Renal cortex interstitium (tissue), 15 donors: ENCODE measurements at places on chromosomes 1 and 21. TPM values are rescaled to one million over a fixed set of nuclear protein-coding genes. Genes with fewer than 3 reads are reported as not detected.

DNA sequence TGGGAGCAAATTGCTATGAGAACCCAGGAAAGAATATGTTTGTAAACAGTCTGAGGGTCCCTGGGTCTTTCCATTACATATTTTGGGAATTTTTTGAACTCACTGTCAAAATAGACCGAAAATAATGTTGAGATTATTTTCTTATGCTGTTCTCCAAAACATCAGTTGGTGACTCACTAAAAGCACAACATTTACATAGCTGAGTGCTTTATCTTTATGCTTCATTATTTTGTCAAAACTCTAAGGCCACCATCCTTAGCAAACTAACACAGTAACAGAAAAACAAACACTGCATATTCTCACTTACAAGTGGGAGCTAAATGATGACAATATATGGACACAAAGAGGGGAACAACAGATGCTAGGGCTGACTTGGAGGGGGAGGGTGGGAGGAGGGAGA is 459.3 kb downstream of the ADGRL2 start:
- no peak for DNase-seq

GRCh38 chr1:18464665-18465050 is 16.1 kb upstream of the KLHDC7A start:
- no peak for DNase-seq

DNA sequence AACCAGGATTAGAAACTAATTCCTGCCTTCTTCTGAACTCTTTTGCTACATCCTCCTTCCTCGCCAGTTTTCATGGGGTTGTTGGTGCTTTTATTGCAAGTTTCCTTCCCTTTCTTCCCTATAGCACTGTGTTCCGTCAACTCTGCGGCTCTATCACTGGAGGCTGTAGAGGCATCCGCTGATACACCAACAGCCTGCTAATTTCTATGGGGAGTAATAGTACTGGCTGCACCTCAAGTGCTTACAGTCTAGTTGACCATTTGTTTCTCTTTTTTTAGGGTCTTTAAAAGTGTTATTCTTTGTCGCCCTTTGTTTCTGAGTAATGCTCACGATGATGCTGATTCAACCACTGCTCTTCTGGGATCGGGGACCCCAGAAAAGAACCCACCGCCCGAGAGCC is 746 bp downstream of the MIS18A start:
- no peak for DNase-seq

- DNase-seq = no peak
Observed at GRCh38 chr1:115879977-115880376, 39.1 kb upstream of the NHLH2 start.

DNA sequence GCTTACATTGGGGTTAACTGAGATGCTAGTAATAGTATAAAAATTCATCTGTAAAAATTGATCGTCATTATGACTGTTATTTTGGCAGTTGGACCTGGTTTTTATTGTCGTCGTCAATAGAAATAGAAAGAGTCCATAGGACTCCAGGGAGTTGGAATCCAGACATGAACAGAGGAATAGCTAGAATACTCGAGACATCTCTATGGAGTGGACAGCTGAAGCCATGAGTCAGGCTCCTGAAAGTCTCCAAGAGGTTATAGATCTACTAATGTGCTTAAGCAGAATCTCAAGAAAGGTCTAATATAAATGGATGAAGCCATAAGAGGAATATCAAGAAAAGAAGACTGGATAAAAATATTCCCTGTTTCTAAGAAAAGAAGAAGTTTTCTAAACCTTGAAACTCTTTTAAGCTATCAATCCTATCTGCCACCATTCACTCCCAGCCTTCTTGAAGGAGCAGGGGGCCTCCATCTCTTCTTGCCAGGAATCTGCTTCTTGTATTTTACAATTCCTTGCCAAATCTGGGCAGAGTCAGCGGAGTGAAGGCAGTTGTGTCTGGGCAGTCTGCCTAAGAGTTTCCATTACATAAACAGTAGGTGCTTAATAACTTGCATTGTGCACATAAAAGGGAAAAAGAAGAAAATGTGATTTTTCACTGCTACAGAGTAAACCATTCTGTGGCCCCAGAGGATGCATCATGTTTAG is 163.3 kb downstream of the ST6GALNAC5 start:
- no peak for DNase-seq

DNA sequence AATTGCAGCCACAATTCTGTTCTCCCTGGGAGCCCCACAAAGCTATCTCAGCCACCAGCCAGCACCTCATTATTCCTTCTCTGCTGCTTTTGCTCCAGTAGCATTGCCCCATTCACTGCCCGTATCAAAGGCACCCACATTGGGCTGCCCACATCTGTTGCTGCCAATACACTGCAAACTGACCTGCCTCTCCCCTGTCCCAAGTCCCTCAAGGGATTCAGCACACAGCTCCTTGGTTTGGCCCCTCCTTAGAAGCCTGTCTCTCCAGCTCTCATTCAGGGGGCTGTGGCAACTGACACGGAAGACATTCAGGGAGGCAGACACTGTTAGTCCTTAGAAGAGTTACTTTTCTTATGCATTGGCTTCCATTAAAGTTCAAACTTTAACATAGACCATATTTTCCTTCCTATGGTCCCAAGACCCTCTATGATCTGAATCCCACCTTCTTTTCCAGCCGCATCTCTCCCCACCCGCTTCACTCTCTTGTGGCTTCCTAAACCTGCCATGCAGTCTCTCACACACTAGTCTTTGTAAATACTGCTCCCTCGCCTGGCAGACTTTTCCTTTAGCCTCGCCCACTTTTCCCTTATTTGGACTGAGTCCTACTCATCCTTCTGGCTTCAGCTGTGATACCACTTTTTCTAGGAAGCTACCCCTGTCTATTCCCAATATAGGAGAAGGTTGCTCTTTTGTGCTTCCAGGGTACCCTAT is 19.3 kb upstream of the KLHDC8A start:
- DNase-seq = no peak

DNA sequence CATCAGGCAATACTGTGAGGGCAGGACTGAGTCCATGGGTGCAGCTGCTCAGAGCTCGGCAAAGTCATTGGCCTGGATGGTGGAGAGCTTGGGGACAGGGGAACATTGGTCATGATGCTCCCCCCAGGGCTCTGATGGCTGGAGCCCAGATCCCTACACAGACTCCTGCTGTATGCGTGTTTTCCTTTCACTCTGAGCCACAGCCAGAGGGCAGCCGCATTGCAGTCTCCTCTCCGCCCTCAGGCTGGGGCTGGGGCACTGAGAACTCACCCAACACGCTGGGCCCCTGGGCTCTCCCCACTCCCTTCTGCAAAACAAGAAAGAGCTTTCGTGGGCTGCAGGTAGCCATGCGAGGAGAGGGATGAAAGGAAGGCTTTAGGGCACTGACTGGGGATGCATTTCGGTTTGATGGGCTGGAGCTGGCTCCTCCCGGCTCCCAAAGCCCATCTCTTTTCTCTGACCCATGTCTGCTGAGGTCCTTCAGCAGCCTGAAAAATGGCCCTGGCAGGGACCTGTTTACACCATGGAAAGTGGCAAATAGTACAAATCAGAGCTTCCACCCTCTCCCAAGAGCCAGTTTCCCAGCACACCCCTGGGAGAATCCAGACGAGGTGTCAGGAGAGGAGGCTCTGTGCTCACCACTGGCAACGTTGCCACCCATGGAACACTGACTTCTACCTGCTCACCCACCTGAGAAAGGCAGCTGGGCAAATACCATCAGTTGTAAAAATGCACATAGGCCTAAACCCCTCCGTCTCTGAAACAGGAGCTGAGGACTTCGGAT is 43.8 kb downstream of the CAPN2 start:
- DNase-seq = no peak

DNA sequence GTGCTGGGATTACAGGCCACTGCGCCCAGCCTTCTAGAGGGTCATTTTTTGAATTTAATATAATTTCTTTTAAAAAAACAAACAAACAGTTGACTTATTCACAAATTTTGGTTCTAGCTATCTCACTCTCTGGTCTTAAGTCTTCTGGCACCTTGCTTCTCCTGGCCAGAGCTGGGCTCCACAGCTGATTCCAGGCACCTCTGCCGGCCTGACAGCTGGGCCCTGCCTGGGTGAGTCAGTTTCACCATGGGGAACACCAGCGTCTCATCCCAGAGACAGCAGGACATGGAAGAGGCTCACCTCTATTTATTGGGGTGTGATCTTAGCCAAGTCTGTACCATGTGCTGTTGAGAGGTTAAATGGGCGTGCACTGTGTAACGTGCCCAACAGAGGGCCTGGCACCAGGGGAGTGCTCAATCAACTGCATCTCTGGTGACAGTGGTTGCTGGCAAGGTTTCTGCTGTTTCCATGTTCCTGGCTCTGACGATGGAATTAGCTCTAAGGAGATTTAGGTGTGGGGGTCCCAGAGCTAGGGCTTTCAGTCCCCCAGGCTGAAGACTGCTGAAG is 956 bp downstream of the CPLANE2 start:
- no peak for DNase-seq

- DNase-seq = no peak
Observed at GRCh38 chr1:66764994-66765578, 12.8 kb downstream of the DYNLT5 start.

- DNase-seq = no peak
Observed at GRCh38 chr21:42725416-42725930, 72.1 kb downstream of the PDE9A start.

DNA sequence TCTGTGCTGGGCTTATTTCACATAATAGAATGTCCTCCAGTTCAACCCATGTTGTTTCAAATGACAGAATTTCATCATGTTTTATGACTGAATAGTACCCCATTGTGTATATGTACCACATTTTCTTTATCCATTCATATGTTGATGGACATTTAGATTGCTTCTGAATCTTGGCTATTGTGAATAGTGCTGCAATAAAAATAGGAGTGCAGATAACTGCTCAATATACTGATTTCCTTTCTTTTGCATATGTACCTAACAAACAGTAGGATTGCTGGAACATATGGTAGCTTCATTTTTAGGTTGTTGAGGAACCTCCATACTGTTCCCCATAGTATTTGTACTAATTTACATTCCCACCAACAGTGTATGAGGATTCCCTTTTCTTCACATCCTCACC is 491.1 kb downstream of the BRINP3 start:
- no peak for DNase-seq

DNA sequence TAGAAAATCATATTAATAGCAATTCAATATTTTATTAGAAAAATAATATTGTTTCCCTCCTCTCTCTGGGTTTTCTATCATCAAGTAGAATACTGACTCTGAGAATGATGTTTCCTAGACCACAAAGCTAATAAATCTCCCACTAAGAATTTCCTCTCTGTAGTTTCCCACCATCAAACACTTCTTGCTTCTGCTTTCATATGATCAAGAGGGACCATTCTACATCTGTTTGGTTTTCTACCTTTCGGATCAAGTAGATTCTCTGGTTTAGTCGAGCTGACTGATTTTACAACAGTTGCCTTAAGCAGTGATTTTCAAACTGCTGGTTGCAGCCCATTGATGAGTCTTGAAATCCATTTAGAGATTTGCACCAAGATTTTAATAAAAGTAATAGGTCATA is 240.2 kb upstream of the PTBP2 start:
- DNase-seq = no peak

DNA sequence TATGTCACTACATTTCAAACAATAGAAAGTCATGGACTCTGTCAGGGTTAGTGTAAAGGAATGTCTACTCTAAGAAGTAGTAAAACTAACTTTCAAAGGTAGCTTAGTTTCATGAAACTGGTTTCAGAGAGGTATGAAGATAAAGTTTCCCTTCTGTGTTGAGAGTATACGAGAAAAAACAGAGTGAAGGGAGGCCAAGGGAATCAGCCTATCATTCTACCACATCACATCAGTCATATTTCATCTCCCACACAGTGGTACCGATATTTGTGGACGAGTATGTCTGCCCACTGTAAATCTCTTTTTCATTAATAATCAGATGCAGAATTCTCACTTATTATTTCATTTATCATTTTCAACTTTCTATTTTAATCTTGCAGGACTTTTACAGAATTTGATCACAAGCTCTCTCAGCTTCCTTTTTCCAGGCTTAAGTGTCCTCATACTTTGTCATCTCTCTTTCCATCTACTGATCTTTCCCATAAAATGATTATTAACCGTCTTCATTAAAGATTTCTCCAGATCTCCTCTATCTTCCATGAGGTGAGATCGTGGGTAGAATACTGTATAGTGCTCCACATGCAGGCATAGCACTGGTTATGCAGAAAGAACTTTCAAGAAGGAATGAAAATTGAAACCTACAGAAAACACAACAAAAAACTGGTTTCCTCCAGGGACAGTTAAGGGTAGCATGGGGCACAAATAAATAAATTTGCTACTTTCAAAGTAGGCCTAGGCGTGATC is 11.5 kb upstream of the IFI16 start:
- no peak for DNase-seq

DNA sequence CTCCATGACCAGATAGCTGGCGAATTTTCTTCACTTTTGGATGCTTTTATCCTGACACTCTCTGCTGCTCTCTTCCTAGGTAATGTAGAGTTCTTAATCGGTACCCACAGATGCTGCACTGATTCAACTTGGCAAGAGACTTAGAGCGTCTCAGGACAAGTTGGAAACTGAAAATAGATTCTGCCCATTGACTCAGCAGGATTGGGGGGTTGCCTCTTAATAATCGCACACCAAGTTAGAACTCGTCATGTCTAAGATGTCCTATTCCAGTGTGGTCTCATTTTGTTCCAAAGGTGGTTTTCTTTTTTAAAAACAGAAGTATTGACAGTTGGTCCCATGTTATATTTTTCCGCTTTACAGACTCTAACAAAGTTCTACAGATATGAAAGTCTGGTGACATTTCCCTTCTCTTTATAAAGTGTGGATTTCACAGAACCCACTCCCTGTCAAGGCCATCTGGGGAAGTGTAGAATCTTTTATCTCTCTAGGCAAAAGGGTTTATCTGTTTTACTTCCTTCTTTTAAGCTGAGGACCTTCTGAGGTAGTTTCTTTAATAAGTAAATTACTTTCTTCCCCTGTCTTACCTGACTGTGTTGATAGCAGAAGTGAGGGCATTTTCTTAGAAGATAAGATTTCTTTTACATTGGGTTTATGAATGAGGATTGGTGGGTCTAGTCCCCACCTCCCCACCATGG is 12.1 kb upstream of the DIPK1A start:
- no peak for DNase-seq

- no peak for DNase-seq
Observed at GRCh38 chr1:38941527-38942019, at the start of gene RHBDL2. TSS of gene RHBDL2 (minus strand) at chr1:38941830. CDS start at chr1:38919212, 22,618 bp downstream.

Gene MCM3AP
- polyA plus RNA-seq = 99.7 TPM

Gene CD244
- 0.20 TPM for polyA plus RNA-seq

Gene ID3
- polyA plus RNA-seq = 359 TPM

Gene OLFML2B
- 11.0 TPM for polyA plus RNA-seq

Gene AMY1B
- not detected for polyA plus RNA-seq

Gene LEPROT
- polyA plus RNA-seq = 173 TPM

Gene TOE1
- 11.8 TPM for polyA plus RNA-seq

Gene RNF2
- polyA plus RNA-seq = 49.5 TPM

Gene DEPDC1
- polyA plus RNA-seq = 13.2 TPM

Gene FCRL1
- polyA plus RNA-seq = 0.48 TPM

Gene DSTYK
- 20.5 TPM for polyA plus RNA-seq

Gene CEP104
- 41.0 TPM for polyA plus RNA-seq

Gene SYT6
- polyA plus RNA-seq = 1.2 TPM
